ENCODE measurements at places on chromosomes 11 and 22. TPM values are rescaled to one million over a fixed set of nuclear protein-coding genes. Genes with fewer than 3 reads are reported as not detected.

C11orf87 gene
- total RNA-seq = not detected

SIPA1 gene
- total RNA-seq = 179 TPM

DNA sequence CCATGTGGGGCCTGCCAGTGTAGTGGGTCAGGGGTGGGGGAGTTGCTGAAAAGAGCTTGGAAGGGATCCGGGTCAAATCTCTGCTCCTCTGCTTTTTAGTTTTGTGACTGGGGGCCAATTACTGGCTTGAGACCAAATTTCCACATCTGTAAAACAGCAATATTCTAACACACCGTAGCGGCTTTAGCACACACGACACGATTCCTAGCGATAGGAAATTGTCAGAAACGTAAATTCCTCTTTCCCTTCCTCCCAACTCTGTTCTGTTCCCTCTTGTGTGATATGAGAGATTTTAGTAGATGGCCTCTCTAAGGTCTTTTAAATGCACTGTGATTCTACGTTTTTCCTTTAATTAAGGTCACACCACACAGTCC is 71.9 kb downstream of the MICAL2 start:
- no peaks in the 10 kb centered on the region for H3K4me1 ChIP-seq
- DNase-seq = no peak
- H3K27me3 ChIP-seq = no peaks in the 10 kb centered on the region
- H3K4me3 ChIP-seq = no peak overlapping the region

DNA sequence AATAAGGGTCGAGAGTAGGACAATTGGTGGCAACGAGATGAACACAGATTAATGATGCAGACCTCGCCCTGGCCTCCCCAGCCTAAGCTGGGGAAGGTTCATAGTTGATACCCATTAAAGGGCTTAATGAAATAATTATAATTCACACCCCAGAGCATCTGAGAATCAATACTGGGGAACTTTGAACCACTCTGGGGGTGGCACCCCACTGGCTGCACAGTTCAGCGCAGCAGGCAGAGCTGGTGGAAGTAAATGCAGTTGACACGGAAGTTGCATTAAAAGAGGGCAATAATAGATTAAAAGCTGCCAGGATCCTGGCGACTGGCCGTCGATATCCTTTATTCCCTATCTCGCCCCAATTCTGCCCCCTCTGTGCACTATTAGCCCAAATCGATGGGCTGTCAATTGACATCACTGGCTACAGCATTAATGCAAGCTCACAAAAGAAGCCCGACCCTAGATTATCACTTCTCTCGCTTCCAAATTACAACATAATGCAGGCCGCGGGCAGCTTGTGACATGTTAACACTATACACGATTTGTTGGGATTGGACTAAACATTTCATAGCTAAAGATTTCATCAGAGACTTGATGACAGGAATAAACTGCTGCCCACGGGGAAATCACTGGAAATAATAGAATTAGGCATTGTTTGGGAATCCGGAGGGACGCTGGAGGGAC is 14.5 kb downstream of the HSPA8 start:
- no peaks in the 10 kb centered on the region for H3K27me3 ChIP-seq
- H3K36me3 ChIP-seq = no peaks in the 10 kb centered on the region
- no peaks in the 10 kb centered on the region for H3K4me1 ChIP-seq
- DNase-seq = no peak

DNA sequence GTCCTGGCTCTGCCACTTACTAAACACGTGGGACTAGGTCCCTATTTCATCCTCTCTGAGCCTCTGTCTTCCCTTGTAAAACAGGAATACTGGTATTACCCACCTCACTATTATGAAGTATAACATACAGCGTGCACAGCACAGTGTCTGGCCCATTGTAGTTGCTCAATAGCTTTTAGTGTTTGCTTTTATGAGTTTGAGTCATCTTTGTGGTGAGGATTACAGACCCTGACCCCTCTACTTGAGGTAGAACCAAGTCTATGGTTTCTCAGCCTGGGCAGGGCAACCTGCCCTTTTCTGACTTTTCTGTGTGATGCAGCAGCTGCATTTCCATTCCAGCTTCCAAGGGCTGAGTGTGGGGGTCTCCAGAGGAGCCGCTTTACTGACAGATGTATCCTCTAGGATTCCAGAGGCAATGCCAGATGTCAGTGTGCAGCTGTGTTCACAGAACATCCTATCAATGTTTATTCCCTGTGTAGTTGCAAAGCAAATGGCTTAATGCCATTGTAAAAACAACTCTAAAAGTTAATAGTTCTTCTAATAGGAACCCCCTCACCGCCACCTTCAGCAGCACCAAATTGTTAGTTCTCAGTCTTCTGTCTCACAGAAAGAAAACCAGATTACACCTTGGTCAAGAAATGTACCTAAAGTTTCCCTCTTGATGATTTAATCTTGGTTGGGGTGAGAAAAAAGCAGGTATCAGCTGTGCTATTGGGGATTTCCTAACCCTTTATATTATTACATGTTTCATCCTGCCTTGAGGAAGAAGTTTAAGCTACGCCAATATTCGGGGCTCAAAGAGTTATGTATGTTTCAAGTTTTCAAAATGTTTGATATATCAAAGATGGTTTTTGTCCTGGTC is 16.8 kb downstream of the PRR5L start:
- H3K4me3 ChIP-seq = no peak overlapping the region
- no peak for DNase-seq
- H3K27ac ChIP-seq = no peak overlapping the region
- no peaks in the 10 kb centered on the region for H3K27me3 ChIP-seq
- no peaks in the 10 kb centered on the region for H3K4me1 ChIP-seq

Measured in T-cell (primary cell).